Transverse colon (tissue), 4 donors: ENCODE measurements at places on chromosomes 3 and 15.

GRCh38 chr15:26358708-26359107 lies 414.2 kb downstream of the GABRB3 start:
- DNase-seq: no peak

DNA sequence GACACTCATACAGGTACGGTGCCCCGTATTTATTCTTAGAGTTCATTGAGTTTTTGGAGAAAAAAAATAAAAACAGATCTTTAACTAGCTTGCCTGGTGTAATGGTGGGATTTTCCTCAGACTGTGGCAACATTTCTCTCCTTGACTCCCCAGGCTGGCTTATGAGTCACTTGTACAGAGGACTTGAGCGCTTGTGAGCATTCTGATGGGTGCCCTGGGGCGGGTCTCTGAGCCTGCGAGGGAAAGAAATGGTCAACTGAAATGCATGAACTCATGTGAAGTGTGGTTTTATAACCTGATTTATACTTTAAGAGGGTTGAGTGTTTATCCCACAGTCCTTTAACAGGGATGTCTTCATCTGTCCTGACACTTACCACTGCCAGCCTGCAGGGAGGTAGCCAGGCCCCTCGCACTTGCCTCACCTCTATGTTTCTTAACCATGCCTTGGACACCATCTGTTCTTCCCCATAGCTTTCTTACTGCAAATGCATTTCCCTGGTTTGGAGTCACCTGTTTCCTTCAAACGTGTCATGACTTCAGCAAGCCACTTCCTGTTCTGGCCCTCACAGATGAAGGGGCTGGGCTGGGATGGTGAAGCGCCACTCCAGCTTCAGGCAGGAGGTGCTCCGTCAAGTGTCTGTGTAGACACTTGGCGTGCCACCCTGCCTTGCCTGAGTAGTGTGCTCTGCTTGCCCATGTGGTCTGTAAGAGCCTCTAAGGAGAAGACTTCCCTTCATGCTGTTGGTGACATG lies 118.7 kb downstream of the PDE8A start:
- no peak for DNase-seq

- peak; percentile 15 for DNase-seq
Measured at GRCh38 chr15:25710184-25710583, 152.9 kb downstream of the ATP10A start.

DNA sequence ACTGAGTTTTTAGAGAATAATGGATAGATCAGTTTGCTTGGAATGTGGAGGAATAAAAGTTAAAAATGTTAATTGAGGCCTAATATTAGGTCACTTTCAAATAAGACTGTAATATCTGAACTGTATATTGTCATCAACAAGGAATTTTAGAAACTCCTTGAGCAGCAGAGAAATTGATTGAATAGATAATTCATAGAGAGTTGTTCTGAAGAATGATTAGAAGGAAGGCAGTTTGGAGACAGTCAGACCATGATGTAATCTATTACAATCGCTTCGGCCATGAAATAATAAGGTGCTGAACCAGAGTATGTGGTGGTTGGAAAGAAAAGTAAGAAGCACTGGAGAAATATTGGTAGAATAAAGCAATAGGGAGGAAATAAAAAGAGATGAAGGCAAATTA lies 15.7 kb downstream of the ECT2 start:
- no peak for DNase-seq

GRCh38 chr3:42351207-42351606 lies 59.2 kb downstream of the LYZL4 start:
- no peak for DNase-seq
